ENCODE measurements at places on chromosomes 3 and 15.
A peak's percentile ranks its signal among the peaks of the same experiment; 100 is the strongest.

GRCh38 chr3:34411596-34411995, 613.2 kb downstream of the PDCD6IP start:
- DNase-seq = no peak

DNA sequence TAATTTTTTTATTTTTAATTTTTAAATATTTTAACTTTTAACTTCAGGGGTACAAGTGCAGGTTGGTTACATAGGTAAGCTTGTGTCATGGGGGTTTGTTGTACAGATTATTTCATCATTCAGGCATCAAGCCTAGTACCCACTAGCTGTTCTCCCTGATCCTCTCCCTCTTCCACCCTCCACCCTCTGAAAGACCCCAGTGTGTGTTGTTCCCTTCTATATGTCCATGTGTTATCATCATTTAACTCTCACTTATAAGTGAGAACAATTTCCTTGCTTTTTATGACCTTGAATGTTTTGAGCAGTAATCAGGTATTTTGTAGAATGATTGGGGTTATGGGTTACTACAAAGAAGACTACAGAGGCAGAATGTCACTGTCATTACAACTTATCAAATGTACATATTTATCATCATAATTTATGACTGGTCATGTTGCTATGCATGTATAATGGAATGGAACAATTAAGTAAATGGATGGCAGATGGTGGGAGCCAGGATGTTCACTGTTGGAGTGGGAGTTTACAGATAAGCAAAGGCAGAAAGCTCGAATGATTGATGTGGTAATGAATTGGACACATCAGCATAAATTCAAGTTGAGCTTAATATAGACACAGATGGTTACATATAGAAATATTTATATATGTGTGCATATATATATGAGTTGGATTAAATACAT, 563.8 kb upstream of the ROBO1 start:
- DNase-seq = no peak

GRCh38 chr3:14319654-14320182, 82.7 kb upstream of the SLC6A6 start:
- DNase-seq = peak; percentile 4

- no peak for DNase-seq
Observed at GRCh38 chr3:58104151-58104550, 95.9 kb downstream of the FLNB start.

- no peak for DNase-seq
Observed at GRCh38 chr3:128456776-128457715, 9.6 kb downstream of the DNAJB8 start.

DNA sequence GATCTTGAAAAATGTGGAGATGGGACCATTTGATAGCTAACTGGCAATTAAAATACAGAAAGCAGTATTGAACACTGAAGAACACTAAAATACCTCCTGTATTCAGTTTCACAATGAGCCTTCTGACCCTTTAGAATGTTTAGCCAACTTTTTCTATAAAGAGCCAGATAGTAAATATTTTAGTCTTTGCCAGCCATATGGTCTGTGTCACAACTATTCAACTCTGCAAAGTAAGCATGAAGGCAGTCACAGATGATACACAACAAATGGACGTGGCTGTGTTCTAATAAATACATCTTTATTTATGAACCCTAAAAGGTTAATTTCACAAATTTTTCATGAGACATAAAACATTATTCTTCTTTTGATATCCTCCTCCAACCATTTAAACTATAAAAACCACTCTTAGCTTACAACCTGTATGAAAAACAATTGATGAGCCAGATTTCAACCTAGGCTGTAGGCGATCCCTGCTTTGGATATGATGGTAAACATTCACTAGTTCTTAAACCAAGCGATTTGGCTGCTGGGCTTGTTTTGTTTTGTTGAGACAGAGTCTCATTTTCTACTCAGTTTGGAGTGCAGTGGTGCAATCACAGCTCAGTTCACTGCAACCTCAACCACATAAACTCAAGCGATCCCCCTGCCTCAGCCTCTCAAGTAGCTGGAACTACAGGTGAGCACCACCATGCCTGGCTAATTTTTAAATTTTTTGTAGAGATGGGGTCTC, 13.6 kb upstream of the CSPG5 start:
- DNase-seq = no peak

DNA sequence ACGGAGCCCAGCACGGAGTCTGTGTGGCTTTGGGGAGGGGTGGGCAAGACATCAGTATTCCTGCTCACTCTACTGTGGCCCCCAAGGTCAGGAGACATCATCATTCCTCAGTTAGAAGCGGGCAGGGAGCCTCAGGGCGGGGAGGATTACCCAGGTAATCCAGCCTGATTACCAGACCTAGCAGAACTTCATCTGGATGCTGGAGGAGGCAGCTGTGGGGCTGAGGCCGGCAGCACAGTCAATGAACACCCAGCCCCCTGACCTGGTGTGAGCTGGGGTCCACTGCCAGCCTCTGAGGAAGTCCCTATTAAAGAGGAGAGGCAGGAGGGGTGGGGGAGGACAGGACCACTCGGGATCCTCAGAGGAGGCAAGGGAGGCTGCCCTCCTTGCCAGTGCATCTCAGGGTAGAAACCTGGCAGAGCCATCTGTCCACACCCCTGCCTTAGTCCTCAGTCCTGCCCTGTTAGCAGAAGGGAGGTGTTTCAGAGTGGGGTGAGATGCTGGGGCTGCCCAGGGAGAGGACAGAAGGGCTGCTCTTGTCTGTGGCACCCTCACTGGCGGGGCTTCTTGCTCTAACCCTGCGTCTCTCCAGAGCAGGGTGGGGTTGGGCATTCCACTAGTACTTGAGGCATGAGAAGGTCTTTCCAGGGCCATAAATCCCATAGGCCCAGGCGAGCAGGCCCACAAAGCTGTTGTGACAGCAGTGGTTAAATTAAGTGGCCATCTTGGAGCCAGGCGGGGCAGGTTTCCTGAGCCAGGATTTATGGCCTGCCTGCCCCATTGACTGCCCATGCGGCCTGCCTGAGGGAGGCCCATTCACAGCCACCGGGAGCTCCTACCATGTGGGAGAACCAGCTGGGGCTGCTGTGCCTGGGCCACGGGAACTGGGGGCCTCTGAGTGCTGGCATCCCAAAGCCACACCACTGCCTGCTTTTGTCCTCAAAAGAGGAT, 82.1 kb downstream of the LINGO1 start:
- no peak for DNase-seq

GRCh38 chr3:73475717-73476116, 149.0 kb downstream of the PDZRN3 start:
- no peak for DNase-seq

DNA sequence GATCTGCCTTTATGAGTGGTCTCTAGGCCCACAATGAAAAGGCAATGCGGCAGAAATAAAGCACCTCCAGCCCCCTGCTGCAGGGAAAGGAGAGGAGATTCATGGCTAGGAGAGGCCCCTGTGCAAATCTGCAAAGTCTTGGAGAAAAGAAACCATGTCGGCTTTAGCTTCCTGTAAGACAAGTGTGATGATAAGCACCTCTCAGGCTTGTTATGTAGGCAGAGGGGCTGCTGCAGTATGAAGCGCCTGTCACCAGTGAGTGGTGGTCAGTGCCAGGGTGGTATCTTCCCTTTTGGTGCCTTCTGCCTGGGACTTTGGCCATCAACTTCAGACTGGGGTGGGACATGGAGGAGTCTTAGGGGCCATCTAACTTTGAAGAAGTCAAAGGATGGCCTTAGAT, 59.2 kb upstream of the ARHGEF3 start:
- no peak for DNase-seq

GRCh38 chr3:7144697-7145308, 283.9 kb downstream of the GRM7 start:
- no peak for DNase-seq

- DNase-seq = no peak
Observed at GRCh38 chr3:98554580-98554979, 22.8 kb downstream of the GPR15 start.

DNA sequence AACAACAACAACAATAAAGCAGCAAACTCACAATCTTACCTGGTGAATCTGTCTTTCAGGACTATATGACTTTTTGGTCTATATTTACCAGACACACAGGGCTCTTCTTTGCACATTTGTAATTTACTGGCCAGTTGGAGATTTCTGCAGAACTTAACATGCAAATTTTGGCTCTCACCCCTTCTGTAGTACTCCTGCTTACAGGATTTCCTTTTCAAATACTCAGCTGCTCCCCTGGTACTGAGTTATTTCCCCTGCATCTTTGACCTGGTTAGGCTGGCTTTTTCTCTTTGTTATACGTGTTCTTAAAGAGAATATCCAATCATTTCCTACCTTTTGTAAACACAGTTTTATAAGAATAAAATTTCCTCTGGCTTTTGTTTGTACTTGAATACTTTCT, 228.0 kb downstream of the MBNL1 start:
- no peak for DNase-seq

DNA sequence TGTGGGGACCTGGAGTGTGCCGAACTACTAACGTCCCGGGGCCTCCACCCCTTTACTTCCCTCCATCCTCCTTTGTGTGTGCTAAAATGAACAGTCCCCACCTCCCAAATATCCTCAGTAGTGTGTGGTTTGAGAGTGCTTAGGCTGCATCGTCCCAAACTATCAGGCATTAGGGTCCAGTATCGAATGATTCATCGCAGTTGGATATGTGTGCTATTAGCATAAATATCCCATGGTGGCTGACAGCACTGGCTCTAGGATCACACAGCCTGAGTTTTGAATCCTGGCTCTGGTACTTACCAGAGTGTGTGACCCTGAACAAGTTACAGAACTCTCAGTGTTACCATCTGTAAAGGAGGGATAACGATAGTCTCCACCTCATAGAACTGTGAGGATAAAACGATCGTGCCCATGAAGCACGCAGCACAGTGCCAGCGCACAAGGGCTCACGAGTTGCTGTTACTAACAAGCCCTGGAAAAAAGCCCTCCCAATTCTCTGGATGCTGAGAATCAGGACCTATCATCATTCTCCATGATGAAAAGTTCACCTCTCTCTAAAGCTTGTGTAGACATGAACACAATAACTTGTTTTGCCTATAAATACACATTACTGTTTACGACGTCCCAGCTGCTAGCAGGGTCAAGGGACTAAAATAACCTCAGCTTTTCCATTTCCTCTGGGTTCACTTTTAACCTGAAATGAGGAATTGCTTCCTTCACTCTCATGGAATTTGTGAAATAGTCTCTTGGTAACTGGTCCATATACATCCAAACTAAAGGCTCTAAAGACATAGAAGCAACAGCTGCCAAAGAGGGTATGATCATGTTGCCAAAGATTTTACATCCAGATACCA, 51.0 kb downstream of the VGLL4 start:
- DNase-seq = no peak

DNA sequence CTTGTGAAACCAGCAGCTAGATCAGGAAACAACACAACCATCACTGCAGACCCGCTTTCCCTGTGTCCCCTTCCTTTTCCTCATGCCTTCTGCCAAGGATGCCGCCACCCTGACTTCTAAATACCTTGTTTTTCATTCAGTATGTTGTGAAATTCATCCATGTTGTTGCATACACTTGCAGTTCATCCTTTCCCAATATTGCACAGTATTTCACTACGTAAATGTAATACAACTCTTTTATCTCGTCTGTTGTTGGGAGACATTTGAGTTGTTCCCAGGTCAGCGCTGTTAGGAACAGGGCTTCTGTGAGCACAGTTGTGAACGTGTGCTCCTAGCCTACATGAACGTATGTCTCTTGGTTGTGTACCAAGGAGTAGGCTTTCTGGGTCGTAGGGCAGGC, 24.2 kb downstream of the TLNRD1 start:
- DNase-seq = no peak

GRCh38 chr3:128413003-128413370, 53.7 kb downstream of the DNAJB8 start:
- DNase-seq = no peak

GRCh38 chr3:195072916-195073564, 197.9 kb downstream of the XXYLT1 start:
- no peak for DNase-seq

DNA sequence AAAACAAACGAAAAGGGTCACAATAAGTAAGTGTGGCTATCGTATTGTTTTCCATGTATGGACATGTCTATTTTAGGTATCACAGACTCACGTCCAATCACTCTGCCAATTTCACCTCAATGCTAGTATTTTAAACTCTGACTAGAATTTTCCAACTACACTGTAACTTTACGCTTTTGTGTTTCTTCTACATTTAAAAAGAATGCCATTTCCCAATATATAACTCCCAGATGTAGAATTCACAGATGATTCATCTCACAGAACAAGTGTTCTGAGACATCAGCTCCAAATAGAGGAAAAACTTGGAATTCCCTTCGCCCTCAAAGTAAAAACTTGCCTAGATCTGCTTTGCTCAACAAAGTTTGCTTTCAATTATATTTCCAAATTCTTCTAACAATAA, 14.2 kb downstream of the LRIG1 start:
- DNase-seq = no peak

DNA sequence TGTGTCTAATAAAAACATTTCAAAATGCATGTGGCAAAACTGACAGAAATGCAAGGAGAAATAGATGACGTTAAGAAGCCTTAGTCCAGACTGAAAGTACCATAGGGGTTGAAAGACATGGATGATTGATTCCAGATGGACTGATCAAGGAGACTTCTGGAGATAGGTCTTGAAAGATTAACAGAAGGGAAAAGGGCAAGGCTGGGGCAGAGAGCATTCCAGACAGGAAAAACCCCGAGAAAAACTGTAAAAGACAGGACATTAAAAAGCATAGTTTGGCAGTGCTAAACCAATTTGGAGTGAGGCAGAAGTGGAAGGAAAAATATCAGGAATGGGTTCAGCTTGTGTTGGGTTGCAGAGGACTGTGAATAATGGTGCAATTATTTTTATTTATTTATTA, 375.2 kb upstream of the SGO1 start:
- no peak for DNase-seq

DNA sequence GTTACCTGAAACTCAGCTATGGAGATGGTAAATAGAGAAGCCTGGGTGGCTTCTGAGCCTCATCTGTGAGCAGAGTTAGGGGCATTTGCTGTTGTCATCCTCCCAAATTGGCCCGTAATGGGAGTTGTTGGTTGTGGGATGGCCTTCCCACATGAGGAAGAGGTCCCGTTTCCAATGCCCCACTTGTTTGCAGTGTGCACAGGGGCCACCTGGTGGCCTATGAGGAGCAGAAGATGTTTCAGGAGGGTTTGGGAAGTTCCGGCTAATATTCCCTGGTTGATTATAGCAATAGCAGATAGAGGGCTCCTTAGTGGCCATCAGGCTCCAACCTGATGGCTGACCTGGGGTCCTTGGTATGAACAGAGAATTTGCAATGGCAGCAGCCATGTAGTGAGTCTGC, 1546.5 kb downstream of the OTOL1 start:
- DNase-seq = no peak

GRCh38 chr3:133803469-133803868, 2.1 kb upstream of the SRPRB start:
- no peak for DNase-seq

GRCh38 chr3:102460579-102460978, 25.8 kb downstream of the ZPLD1 start:
- no peak for DNase-seq

GRCh38 chr3:187713504-187713903, 11.1 kb upstream of the RTP2 start:
- no peak for DNase-seq

- no peak for DNase-seq
Observed at GRCh38 chr3:101200461-101200860, 119.9 kb downstream of the IMPG2 start.

- DNase-seq = no peak
Observed at GRCh38 chr3:150385296-150386242, 22.5 kb upstream of the TSC22D2 start.

- no peak for DNase-seq
Observed at GRCh38 chr15:41944313-41944940, 27.9 kb downstream of the EHD4 start.

Measured in stimulated activated CD4-positive, alpha-beta T cell treated with anti-CD3 and anti-CD28 coated beads, Interleukin-15, amount 100 ng/mL, for 48 hours (primary cell).